ENCODE measurements at places on chromosomes 7 and 10.

DNA sequence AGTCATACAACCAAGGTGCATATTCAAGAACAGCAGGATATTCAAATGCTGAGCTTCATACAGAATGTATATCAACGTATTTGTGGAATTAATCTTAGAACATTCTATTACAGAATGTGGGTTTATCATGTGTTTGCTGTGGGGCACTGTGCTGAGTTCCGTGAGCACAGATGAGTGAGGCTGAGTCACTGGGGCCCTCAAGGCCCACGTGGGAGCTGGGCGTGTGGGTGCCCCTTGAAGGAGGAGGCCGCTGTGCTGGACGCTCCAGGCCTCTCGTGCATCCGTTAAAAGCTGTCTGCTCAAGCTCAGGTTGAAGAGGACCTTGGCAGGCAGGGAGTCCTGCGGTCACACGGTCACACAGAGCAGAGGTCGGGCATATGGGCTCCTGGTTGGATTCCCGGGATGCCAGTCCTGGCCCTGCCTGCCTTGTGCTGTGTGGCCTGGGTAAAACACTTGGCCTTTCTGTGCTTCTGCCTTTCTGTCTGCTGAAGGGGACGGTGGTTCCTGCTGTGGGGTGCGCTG, 70.1 kb downstream of the GLRX3 start:
- DNase-seq, result no peak

DNA sequence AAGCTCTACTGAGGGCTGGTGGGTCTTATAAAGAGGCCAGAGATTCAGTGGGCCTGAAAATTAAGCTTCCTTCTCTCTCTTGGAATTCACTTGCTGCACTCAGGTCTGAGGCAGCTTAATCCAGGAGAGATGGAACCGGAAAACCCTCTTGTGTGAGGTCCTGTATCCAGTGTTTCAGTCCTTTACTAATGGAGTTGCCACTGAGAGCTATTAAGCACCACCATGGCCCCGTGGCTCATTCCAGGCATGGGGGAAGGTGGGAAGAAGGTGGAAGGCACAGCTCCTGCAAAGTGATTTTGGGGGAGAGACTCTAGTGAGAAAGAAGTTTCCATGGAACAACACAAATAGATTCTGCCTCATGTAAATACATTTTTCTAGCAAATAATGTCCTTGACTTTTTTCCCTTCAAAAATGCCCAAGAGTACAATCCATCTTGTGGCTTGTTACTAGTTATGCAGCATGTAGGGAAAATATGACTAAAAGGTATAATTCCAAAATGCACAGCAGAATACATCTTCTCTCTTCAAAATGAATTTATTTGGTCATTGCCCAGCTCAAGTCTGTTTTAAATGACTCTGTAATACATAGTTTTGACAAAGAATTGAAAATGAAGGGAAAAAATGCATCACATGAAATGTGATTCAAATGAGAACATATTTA, 46.7 kb upstream of the FOXI2 start:
- no peak for DNase-seq

DNA sequence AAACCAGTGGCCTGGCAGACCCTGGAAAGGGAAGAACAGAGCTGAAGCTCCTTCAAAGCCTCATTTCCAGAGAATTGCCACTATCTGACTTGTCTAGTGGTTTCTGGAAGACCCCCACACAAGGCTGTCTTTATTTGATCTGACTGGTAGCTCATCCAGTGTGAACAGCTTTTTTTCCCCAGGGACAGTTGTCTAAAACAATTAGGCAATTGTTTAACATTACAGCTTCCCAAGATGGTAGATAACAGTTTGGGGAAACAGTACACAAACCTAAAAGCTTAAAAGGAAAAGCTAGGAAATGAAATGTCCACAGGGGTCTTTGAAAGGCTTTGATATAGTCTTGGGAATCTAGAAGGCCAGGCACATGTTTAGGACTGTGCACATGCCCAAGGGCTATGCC, 203.4 kb upstream of the CTBP2 start:
- no peak for DNase-seq

DNA sequence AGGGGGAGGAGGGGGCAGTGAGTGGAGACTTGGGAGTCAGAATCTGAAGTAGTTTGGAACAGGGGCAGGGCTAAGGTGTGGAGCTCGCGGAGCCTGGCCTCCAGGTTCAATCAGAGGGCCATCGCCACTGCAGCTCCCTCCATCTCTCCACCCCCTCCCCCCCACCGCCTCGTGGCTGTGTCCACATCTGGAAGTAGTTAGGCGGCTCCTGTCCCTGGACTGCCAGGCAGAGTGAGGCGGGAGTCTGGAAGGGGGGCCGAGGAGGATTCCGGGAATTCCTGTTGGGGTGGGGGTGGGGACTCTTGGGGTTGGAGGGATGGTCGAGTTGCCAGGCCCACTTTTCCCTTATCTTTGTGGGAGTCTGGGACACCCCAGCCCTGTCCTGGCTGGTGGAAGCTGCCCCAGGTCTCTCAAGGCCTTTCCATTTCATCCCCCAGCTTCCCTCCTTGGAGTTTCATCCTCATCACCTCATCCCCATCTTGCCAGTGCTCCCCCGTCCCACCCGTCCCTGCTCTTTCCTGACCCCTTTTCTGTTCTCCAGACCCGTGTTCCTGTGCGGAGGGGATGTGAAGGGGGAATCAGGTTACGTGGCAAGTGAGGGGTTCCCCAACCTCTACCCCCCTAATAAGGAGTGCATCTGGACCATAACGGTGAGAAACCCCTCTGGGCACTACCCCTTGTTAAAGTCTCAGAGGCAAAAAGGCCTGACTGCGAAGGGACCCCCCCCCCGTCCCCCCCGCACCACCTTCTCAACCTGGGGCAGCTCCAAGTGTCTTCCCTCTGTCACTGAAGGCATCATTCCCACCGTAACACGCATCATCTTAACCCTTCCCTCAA, 944 bp downstream of the PCOLCE start:
- no peak for DNase-seq

GRCh38 chr7:106862317-106863089, 2.6 kb upstream of the PIK3CG start:
- DNase-seq, result no peak

DNA sequence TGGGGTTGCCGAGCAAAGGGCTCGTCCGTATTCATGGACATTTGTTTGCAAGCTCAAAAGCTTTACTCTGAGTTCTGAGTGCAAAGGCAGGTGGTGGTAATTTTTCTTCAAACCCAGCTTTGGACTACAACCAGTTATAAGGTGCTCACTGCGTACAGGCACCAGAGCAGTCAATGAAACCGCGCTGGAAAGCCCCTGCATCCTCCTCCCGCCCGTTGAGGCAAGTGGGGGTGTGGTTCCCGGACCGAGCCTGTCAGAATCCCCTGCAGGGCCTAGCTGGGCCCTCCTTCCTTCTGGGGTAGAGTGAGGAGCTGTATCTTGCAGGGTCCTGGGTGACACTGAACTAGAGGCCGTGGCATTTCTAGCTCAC, 22.3 kb downstream of the AMZ1 start:
- peak; percentile 66 for DNase-seq

GRCh38 chr7:149830997-149831740, 7.0 kb upstream of the ZNF862 start:
- DNase-seq, result no peak

DNA sequence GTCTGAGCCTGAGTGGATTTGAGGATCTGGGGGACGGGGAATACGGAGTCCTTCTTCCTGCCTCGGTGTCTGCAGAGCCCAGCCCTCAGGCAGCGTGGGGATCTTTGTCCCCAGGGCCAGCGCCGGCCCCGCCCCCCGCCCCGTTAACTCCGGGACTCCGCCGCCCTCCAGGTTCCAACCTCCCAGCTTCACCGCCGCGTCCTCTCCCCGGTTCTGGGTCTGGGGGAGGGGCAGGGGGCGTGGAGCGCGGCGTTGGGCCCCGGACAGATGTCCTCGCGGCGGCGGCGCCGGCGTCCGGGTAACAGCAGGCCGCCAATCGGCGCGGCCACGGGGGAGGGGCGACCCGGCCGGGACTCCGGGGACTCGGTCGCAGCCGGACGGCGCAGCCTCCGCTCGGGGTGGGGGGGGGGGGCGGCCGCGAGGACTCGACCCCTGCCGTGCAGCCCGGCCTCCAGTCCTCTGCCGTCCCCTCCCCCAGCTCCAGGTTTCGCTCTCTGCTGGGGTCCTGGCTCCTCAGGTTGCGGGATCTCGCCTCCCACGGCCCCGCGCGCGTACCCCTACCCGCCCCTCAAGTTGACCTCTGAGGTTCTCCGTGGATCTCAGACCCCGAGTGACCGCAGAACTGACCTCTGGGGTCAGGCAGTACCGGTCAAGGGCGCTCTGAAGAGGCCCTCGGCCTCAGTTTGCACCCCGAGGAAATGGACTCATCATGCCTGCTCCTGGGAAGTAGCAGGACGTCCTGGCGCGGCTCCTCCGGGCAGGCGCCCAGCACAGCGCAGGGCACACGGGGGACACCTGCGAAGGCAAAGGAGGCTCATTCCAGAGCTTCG, 2.3 kb upstream of the ELFN1 start:
- DNase-seq, result no peak

DNA sequence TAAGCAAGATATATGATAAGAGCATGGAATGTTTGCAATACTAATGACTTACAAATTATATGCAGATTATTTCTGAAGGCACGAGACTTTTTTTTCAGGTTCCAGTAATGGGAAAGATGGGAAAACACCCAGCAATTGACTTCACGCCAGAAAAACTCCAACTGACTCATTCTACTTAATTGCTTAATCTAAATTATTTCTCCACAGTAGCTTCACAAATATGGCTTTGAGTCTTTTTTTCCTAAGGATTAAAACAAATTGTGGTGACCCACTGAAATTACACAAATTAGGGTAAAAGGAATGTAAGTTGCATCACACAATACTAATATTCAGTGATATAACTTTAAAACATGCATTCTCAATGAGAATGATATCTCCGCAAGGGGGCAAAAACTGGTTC, 138.7 kb downstream of the GNAI1 start:
- no peak for DNase-seq

DNA sequence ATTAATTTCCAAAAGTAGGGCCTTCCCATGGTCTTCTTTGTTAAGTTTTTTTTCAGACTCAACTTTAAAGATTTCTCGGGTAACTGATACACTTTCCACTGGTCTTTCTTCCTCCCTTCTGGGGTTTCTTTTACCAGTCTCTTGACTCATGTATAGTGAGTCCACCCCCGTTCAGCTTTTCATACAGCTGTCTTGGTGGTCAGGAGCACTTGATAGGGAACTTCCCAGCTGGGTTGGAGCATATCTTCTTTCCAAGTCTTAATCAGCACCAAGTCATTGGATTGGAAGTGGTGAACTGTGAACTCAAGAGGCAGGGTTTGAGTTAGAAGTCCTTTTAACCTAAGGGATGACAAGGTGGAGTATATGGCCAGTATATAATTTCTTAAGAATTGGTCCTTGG, 29.2 kb upstream of the ELOVL3 start:
- no peak for DNase-seq

GRCh38 chr10:12526311-12526710, 177.0 kb downstream of the CAMK1D start:
- no peak for DNase-seq

DNA sequence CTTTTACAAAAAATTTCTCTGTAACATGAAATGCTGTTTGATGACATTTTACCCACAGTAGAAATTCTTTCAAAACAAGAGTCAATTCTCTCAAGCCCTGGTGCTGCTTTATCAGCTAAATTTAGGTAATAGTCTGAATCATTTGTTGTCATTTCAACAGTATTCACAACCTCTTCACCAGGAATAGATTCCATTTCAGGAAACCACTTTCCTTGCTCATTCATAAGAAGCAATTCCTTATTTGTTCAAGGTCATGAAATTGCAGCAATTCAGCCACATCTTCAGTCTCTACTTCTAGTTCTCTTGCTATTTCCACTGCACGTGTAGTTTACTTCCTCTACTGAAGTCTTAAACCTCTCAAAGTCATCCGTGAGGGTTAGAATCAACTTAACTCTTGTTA, 14.1 kb downstream of the STAG3 start:
- no peak for DNase-seq

GRCh38 chr10:72072046-72072445, 16.3 kb downstream of the SPOCK2 start:
- DNase-seq, result no peak

GRCh38 chr7:90412458-90413184, 9.4 kb downstream of the CLDN12 start:
- no peak for DNase-seq

GRCh38 chr10:30518907-30519306, 84.9 kb downstream of the MAP3K8 start:
- DNase-seq, result no peak

DNA sequence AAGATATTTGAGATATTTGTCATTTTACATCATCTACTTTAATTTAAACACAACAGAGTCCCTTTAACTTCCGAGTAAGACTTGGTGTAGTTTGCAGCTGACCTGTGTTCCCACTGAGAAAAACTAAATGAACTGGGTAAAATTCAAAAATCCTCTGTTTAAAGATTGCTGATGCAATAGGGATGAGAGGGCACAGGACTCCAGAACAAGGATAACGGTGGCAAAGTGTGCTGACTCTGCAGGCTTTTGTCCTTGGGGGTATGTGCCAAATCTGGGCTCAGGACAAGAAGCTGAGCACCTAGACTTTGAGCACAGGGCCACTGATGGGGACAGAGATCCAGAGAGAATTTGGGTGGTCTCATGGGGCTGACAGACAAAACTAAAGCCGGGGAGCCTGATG, 156.8 kb downstream of the CCDC71L start:
- no peak for DNase-seq

DNA sequence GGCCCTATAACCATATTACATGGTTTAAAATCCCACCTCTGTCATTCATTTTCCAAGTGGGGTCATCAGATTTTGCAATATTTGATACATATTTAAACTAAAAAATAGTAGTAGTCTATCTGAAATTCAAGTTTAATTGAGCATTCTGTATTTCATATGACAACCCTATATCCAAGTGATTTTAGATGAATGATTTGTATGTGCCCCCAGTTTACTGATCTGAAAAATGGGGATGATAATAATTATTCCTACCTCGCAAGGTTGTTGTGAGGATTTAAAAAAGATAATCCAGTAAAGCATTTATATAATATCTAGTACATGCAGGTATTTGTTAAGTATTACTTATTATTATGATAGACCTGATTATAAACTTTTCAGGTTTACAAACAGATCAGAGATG, 84.6 kb downstream of the ARHGAP21 start:
- no peak for DNase-seq

- no peak for DNase-seq
These were observed 72.8 kb upstream of the ZNF722 start for GRCh38 chr7:63925626-63926460.

GRCh38 chr10:103188853-103189252, 4.2 kb downstream of the NT5C2 start:
- DNase-seq, result no peak

GRCh38 chr7:119842786-119843185, 430.2 kb upstream of the KCND2 start:
- no peak for DNase-seq

DNA sequence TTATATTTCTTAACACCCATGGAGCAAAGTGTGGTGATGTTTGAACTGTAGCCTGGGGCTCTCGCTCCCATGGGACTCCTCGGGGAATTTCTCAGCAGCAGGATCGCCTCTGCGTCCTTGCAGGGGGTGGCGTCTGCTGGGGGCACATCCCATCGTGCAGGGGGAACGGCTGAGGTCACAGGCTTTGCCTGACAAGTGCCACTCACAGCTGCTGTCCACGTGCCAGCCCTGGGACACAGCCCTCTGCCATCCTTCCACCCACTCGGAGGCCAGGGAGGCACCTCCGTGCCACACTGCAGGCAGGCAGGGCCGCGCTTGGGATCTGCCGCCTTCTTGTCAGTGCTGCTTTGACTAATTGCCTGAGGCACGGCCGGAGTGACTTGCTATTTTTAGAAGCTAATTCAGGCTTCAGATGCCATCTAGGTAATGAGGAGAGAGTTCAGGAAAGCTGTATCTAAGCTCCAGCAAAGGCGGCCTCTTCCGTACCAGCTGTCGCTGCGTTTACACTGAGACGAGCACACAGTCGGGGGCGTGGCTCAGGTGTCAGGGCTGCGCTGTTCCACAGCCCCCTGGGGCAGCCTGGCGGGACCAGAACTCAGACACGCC, 45.7 kb downstream of the PITRM1 start:
- DNase-seq, result no peak

Data from GM12864 (cell line).